Activated CD4-positive, alpha-beta memory T cell treated with anti-CD3 and anti-CD28 coated beads for 36 hours (primary cell): ENCODE measurements at places on chromosomes 3 and 15. TPM values are rescaled to one million over a fixed set of nuclear protein-coding genes. Genes with fewer than 3 reads are reported as not detected.

Gene TRAIP
- total RNA-seq = 25.3 TPM

- DNase-seq = no peak
Observed at GRCh38 chr3:34109846-34110245, 311.4 kb downstream of the PDCD6IP start.

DNA sequence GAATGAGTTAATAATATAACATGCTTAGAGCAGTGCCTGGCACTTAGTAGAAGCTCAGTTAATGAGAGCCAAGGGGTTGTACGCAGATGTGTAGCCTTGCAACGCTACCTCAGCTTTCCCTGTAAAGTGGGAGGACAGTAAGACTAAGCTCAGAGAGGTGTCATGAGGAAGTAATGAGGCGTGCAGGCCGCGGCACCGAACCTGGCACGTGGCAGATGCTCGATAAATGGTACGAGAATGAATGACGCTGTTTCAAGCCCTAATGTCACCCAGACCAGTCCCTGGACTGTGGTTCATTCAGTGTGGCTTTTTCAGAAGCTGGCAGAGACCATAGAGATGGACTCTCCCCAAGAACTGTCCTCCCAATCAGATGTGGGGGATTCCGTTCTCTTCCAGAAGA lies 21.2 kb downstream of the GRIP2 start:
- DNase-seq = peak; percentile 4

DNA sequence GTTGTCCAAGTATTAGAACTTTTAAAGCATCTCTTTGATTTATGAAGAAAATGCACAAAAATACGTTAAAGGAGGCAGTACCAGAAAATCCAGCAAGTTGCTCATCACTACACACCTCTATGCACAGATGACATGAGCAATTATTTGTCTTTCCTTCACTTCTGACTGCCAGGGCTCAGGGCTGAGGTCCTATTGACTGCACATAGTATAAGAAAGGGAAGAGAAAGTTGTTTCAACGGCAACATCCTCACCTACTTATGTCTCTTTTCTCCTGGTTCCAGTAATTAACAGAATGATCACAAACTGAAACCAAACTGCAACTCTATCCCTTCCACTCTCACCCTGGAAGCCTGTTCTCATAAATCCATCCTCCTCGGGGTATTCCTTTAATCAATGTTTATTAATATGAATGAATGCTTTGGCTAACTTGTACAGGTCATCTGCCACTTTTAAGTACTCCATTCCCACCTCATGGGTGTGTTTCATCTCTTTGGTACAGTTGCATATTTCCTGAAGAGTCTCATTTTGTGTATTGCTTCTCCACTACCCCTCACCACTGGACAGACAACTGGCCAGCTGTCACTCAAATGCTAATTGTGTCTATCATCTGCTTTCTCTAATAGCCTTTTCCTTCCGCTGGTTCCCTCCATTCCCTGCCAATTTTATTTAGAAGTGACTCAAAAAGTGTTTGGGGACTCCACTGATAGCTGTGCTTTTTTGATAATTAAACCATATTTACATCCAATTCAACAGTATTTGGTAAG lies 34.5 kb downstream of the RAB27A start:
- no peak for DNase-seq

DNA sequence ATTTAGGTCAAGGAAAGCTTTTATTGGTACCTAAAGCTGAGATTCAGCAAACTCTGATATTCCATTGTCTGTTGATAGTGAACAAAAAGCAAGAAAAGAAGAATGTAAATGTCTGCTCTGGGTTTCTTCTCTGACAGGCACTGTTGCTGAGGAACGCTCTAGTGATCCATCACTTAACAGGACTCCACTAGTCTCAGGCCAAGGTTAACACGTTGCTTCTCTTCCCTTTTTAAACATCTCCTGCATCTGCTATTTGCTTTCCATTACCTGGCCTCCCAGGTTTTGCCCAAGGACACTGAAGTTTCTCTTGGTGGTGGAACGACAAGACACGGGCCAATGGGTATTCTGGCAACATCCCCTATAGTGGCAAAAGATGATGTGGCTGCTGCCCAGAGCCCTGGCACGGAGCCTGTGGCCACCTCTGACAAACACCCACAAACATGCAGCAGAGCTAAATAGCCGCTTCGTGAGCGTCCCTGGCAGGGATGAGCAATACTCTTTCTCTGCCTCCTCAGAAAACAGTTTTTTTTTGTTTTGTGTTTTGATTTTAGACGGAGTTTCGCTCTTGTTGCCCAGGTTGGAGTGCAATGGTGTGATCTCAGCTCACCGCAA lies 97.8 kb upstream of the AKAP13 start:
- no peak for DNase-seq

GRCh38 chr3:94115482-94115881 lies 52.6 kb downstream of the NSUN3 start:
- DNase-seq = no peak
